SK-N-DZ (cell line): ENCODE measurements at places on chromosomes 1 and 21.

DNA sequence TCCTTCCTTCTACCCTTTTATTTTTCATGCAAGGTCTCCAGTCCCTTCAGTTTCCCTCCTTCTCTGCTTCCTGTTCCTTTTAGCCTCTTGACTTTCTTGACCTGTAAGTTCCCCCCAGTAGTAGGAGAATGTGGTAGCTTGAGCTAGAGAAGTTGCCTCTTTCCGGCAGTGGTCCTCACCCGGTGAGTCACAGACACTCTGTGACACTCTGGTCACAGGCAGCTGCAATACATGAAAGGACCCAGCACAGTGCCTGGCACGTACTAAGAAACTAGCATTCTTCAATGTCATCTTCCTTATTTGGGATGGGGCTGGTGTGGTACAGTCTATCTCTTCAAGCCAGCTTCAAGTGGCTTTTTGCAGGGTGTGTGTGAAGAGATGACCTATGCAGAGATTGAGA lies 16.0 kb downstream of the PFKFB2 start:
- no peak for DNase-seq

- DNase-seq, result peak; percentile 81
Measured at GRCh38 chr1:96996001-96996400, 274.4 kb downstream of the PTBP2 start.

DNA sequence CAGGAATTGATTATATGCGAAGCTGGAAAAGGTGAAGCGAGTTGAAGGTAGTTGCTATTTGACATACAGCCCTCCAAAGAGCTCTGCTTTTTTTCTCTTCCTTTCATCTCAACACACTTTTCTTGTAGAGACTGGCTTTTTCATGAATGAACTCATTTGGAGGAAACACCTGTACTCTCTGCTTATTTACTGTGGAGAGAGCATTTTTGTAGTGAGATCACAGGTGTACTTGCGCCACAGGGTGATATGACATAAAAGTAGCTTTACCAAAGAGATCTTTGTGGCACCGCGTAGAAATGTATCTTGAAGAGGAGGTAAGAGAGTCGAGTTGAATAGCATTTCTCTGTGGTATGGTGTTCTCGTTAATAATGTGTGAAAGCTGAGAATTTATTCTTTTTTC lies 187.6 kb downstream of the VPS13D start:
- no peak for DNase-seq

DNA sequence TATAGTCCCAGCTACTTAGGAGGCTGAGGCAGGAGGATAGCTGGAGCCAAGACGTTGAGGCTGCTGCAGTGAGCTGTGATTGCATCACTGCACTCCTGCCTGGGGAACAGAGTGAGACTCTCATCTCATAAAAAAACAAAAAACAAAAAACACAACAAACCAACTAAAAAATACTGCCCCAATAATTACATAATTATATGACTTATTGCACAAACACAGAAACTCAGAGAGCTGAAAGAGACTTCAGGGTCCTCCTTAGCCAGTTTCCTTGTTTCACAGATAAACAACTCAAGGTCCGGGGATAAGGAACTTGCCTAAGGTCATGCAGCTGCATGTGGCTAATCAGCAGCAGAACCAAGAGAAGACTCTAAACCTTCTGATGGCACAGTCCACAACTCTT lies 11.9 kb downstream of the EXTL2 start:
- no peak for DNase-seq

DNA sequence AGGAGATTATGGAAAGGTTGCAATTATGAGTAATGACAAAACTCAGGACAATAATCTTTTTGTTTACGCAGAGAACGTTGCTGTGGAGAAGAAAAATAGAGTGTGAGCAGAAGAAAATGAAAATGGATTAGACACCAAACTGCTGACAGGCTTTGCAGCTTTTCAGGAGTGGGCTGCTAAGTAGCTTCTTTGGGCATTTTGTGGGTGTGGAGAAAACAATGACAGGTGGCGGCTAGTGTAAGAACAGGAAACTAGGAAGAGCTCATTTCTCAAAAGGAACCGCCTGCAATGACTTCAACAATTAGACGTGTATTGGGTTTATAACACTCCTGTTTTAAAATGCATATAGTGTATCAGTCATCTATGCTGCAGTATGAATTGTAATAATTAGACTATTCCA lies 18.3 kb upstream of the PALMD start:
- no peak for DNase-seq

DNA sequence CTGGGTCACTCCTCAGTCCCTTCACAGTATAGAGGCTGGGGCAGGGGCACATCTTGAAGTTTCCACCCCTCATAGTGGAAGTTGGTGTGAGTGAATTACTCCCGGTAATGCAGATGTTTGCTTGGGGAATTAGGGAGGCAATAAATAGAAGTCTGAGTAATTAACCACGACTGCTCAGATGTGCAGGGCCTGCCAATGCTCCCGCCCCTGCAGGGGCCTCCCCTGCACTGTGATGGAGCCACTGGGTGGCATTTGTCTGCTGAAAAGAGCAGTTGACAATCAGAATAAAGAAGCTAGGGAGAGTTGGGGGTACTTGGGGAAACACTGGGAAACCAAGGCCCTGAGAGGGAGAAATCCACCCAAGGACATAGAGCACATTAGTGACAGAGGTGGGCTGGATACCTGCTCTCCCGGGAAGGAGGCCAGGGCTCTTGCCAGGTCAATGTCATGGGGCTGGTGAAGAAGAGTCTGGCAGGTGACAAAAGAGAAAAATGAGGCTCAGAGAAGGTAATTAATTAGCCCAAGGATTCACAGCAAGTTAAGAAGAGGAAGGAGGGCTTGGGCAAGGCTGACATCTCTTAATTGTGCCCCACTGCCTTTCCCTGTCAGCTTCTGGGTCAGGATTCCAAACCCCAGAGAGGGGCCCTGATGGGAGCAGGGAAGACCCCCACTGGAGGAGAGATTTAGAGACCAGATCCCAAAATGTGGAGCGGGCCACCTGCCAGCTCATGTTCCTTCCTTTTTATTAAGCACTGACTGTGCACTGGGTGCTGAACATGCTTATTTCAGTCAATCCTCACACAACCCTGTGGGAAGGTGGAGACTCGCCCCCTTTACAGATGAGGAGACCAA lies 436.2 kb downstream of the MATN1 start:
- no peak for DNase-seq

DNA sequence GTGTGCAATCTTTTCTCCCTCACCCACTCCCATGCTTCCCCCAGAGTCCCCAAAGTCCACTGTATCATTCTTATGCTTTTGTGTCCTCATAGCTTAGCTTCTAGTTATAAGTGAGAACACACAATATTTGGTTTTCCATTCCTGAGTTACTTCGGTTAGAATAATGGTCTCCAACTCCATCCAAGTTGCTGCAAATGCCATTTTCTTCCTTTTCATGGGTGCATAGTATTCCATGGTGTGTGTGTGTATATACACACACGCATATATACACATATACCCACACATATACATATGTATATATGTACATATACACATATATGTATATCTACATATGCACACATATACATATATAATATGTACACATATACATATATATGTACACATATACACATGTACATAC lies 69.3 kb downstream of the ERG start:
- no peak for DNase-seq

DNA sequence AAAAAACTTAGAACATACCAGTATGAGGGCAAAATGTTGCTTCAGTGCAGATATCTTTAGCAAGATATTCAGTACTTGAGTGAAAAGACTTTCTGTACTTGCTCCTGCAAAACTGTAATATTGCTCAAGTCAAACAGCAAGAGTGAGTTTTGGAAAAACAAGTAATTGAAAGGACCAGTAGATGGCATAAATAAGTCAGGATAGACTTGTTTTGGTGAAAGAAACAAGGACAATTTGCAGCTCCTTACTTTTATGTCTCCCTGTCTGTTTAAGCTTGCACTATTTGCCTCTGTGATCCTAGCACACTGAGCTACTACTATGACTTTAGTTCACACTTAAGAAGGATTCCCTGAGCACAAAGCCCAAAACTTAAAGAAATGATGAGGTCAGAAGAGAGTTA lies 39.1 kb downstream of the IFI44 start:
- peak; percentile 29 for DNase-seq

- no peak for DNase-seq
Measured at GRCh38 chr1:178627037-178627436, 98.0 kb upstream of the RALGPS2 start.

GRCh38 chr1:89602871-89603404 lies 30.0 kb upstream of the LRRC8C start:
- no peak for DNase-seq

DNA sequence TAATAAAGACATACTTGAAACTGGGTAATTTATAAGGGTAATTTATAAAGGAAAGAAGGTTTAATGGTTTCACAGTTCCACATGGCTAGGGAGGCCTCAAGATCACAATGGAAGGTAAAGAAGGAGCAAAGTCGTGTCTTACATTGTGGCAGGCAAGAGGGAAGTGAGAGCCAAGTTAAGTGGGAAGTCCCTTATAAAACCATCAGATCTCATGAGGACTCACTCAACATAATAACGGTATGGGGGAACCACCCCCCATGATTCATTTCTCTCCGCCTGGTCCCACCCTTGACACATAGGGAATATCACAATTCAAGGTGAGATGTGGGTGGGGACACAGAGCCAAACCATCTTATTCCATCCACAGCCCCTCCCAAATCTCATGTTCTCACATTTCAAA lies 76.8 kb upstream of the ZNF678 start:
- no peak for DNase-seq

DNA sequence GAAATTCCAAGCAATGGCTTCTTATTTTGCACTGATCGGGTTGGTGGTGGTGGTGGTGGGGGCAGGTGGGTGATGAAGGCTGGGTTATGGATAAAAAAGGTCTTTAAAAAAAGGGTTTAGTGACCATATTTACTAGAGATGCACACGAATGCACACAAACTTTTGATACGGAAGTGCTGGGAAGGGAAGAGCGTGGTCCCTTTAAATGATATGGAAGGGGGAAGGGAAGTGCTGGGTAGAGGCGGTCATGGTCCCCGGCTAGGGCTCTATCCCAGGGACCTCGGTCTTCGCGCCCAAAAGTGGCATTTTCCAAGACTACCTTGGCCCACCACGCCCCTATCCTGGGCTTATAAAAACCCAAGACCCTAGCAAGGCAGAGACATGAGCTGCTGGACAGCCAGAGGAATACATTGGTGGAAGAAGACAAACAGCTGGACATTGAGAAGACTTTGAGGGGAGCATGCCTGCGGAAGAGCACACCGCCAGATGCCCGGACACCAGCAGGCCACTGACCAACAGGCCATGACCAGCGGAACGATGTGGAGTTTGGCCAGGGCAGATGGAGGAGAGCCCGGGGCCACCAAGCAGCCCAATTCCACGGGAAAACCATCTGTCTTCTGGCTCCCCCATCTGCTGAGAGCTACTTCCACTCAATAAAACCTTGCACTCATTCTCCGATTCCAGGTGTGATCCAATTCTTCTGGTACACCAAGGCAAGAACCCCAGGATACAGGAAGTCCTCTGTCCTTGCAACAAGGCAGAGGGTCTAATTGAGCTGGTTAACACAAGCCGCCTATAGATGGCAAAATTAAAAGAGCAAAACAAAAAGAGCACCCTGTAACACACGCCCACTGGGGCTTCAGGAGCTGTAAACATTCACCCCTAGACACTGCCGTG lies 1720.2 kb downstream of the MRPL39 start:
- no peak for DNase-seq

DNA sequence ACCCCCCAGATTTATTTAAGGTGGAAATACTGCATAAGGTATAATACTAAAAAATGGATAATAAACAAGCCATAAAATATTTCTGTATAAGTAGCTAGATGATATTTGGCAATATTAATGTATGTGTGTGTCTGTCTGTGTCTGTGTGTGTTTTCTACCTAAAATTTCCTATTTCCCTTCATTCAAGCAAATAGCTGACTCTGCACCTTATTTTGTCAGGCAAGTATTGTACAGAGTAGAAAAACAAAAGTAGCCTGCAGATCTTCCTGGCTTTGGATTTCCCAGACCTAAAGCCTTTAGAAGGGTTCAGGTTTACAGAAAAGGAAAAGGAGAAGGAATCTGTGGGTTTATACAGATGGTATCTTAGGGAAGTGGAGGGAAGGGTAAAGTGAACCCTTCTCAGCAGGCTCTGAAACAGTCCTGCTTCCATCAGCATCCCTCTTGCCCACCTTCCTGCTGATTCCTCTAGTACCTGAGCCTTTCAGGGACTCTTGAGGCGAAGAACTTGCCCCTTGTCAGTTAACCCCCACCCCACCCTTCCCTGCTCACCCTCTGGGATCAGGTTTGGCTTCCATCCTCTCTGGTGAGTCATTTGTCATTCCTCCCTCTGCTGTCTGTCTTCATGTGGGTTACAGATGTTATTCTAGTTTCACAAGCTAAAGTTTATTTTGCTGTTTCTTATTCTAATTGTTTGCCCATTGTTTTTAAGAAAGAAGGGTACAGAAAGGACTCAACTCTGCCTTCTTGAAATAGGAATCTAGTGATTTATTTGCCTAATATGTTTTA lies 21.7 kb upstream of the RGS16 start:
- DNase-seq, result no peak

DNA sequence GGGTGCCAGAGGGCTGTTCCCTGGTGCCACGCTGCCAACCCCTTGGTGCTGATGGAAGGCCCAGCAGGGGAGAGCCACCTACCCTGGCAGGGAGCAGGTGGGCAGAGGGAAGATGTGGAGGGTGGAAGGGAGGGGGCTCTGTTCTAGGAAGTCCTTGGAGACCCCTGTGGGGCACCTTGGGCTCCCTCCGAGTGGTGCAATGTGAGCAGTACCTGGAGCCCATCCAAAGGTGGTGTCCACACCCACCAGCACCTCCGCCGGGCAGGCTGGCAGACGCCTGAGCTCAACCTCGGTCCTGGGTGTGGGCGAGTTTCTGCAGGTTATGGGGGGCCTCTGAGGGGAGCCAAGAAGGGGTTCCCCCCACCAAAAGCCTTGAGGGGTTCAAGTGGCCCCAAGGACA lies 11.3 kb upstream of the DNMT3L start:
- DNase-seq, result no peak

- DNase-seq, result peak; percentile 27
Measured at GRCh38 chr1:177591155-177591554, 378.7 kb downstream of the SEC16B start.

- no peak for DNase-seq
Measured at GRCh38 chr1:229325853-229326487, 16.9 kb downstream of the CCSAP start.

DNA sequence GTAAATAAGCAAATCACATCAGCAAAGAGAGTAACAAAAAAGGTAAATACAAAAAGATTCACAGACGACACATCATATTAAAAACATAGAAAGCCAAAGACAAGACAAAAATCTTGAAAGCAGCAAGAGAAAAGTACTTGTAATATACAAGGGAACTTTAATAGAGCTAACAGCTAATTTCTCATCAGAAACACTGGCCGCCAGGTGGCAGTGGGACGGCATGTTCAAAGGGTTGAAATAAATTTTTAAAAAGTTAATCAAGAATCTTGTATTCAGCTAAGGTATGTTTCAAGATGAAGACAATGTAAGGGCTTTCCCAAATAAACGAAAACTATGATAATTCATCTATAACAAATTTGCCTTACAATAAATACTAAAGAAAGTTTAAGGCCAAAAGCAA lies 358.1 kb downstream of the LRRIQ3 start:
- DNase-seq, result no peak

DNA sequence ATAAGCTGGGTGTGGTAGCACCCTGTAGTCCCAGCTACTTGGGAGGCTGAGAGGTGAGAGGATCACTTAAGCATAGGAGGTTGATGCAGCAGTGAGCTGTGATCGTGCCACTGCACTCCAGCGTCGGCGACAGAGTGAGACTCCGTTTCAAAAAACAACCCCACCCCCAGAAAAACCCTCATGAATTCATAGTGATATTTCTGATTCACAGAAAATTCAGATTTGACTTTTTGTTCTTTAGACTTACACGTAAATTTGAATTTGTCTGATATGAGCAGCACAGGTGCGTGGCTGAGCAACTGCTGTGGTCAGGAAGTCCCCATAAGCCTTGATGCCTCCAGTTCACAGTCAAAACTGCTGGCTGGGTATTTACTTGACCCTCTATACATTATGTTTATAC lies 10.0 kb upstream of the MORC3 start:
- no peak for DNase-seq
